ENCODE measurements at places on chromosomes 11 and 22.

- DNase-seq = no peak
Measured at GRCh38 chr11:16891165-16891564, 123.0 kb downstream of the PLEKHA7 start.

- no peak for DNase-seq
Measured at GRCh38 chr22:19799322-19800190, 39.0 kb downstream of the TBX1 start.

- DNase-seq = no peak
Measured at GRCh38 chr11:69342588-69343330, 48.8 kb downstream of the MYEOV start.

DNA sequence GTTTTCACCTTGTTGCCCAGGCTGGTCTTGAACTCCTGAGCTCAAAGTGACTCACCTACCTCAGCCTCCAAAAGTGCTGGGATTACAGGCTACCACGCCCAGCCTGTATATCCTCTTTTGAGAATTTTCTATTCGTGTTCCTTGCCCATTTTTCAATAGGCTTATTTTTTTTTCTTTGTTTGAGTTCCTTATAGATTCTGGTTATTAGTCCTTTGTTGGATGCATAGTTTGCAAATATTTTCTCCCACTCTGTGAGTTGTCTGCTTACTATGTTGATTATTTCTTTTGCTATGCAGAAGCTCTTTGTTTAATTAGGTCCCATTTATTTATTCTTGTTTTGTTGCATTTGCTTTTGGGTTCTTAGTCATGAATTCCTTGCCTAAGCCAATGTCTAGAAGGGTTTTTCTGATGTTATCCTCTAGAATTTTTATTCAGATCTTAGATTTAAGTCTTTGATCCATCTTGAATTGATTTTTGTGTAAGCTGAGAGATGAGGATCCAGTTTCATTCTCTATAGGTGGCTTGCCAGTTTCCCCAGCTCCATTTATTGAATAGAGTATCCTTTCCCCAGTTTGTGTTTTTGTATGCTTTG is 17.7 kb upstream of the ZBED5 start:
- no peak for DNase-seq
